ENCODE measurements at places on chromosomes 5 and 9. TPM values are rescaled to one million over a fixed set of nuclear protein-coding genes. Genes with fewer than 3 reads are reported as not detected.

DNA sequence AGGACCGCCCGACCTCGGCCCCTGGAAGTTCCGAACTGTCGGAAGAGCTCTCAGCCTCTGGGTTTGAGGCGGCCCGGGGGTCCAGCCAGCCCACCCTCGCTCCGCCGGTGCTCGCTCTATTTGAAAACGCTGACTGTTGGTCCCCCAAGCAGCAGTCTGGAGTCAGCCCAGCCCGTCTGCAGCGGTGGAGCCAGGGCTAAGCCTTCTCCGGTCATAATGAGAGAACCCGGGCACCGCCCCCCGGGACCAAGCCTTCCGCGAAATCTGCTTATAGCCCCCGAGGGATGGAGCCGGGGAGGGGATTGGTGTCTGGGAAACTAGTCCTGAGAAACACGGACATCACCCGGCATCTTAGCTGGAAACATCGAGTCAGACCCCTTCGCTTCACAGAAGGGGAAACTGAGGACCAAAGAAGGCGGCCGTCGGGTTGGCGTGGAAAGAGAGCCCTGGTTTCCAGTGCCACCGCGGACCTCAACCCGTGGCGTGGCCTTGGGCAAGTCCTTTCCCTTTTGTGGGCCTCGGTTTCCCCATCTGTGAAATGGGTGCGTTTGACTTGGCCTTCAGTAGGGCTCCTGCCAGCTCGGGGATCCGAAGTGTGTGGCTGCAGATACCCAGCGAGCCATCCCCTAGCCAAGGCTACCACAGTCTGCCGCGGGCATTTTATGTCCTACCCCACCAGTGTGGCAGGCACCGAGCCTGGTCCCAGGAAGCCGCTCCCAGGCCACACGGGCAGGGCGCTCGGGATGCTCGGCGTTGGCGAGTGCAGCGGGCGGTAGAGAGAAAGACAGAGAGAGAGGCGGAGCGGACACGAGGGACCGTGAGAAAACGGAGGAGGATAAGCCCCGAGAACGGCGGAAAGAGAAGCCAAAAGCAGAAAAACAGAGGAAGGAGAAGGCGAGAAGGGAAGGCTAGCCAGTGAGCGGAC is 857 bp downstream of the ADAM19 start:
- peak; percentile 29 for ATAC-seq

GRCh38 chr5:139855946-139856540 is 60.4 kb downstream of the PSD2 start:
- no peak for ATAC-seq

GRCh38 chr9:35687972-35688557 is 1.7 kb downstream of the TPM2 start:
- ATAC-seq: no peak

- no peak for ATAC-seq
Observed at GRCh38 chr5:8316608-8317280, 447.8 kb downstream of the MTRR start.

GRCh38 chr5:113984928-113985327 is 376.9 kb upstream of the KCNN2 start:
- ATAC-seq: no peak

DNA sequence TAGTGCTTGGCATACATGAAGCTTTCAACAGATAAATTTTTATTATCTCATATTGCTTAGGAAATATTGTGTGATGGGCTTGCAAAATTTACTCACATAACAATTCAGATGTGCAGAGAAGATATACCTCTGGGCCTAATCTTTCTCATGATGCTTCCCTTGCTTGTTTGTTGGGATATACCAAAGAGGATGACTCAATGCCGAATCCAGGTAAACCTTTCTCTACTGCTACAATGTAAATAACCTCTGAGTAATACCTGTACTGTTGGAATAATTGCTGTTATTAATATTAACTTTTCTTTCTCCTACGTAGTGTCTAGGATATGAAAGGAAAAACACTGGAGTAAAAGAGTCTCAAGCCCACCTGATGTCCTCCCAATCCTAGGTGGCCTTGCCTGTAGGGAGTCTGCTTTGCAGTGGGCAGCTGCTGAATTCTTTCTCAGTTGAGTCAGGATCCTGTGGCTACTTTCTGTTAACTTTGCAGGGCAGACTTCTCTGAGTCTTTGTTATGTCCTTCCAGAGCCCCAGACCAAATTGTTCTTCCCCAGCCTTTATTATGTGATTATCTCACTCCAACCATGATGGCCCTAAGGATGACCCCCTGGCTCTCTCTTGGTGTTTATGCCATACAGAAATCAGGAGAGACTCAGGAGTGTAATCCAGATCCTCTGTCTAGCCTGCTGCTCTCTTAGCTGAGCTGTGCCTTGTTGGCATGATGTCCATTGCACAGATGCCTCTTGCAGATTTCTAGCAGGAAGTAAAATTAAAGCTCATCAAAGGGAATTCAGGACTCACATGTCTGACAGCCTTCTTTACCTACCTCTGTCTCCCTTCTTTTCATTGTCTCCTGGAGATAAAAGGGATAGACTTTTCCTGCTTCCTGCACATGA is 208.1 kb downstream of the SNX18 start:
- no peak for ATAC-seq

- ATAC-seq: peak; percentile 99
Observed at GRCh38 chr5:141320225-141321169, at the start of gene TAF7. TSS of gene TAF7 (minus strand) at chr5:141320784. CDS start at chr5:141320044, 740 bp downstream.

DNA sequence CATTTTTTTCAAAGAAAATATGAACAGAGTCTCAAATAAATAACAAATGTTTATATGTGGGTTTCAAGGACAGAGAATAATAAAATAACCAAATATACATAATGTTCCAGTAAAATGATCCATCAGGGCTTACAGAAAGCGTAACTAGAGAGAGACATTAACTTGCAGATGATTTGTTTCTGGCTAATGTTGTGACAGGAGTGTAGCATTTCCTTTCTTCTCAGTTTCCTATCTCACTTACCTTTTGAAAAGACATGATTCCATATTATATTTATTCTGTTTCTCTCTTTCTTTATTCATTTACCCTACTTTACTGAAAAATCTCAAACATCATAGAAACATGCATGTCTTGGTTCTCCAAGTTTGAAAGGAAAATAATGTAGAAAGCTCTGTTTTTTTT is 451.3 kb upstream of the CDH9 start:
- ATAC-seq: no peak

- peak; percentile 57 for ATAC-seq
Observed at GRCh38 chr5:54895816-54896341, 89.5 kb downstream of the ESM1 start.

DNA sequence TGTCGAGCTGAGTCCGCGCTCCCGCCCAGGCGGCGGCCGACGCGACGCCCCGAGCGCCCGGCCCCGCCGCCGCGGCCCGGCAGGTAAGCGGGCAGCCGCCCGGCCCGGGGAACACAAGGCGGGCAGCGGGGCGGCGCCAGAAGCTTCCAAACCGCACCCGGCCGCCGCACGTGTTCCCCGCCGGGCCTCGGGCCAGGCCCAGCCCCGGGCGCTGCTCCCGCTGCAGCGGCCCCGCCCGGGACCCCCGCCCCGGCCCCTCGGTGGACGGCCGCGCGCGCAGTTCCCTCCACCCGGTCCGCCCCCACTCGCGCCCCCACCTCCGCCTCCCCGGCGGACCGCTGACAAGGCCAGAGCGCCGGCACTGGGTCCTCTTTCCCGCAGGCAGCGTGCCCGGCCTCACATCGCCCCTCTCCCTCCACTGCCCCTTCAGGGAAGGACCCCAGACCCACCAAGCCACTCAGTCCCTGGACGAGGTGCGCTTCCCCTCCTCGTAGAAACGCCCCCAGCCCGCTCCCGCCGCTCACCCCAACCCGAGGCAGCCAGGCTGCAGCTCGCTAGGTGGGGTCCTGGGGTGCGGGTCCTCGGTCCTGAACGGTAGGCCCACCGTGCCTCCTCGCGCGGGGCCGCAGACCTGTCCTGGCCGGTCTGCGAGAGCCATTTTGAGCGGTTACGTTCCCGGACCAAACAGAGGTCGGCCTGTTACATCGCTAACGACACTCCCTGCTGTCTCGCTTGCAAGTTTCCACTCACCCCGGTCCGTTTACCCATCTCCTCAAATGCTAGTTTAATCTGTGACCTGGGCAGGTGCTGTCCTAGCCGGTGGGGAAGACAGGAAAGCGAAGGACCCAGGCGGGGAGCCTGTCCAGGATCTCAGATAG is 475 bp downstream of the WDR5 start:
- ATAC-seq: peak; percentile 41

GRCh38 chr5:103910011-103910410 is 347.4 kb upstream of the NUDT12 start:
- ATAC-seq: no peak

DNA sequence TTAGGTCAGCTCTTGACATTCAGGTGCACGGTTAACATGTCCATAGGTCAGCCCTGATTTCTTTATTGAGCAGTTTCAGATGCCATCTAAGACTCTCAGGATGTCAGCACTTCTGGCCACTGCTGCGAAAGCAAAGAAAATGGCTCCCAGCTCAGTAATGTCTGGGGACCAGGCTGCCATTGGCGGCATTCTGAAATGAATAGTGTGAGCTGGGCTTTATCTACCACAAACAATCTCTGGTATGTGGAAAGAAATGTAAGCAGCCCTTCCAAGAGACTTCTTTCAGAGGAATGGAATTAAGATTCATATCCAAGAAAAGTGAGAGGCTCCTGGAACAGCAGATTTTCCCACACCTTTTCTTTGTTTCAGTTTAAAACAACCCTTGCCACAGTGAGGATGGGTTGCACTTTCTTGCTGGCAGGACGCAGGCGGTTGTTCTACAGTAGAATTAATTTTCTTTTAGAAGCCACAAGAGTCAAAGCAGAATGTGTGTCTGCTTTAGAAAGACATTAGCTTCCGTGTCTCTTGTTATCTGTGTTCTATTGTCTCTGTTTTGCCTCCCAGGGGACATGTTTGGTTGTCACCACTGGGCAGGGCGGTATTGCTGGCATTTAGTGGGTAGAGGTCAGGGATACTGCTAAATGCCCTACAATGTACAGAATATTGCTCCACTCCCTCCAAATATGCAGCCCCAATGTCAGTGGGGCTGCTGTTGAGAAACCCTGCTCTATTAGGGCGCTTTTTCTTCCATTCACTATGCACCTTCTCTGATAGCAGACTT is 149.9 kb upstream of the ANKH start:
- ATAC-seq: peak; percentile 43

Gene PHF24
- total RNA-seq: 0.67 TPM

Gene PTGES
- total RNA-seq: 0.78 TPM

Gene TNFSF8
- 2.1 TPM for total RNA-seq

Gene FABP6
- total RNA-seq: not detected

Gene CDC20B
- total RNA-seq: not detected

Gene GLIPR2
- 52.8 TPM for total RNA-seq

Gene MAT2B
- total RNA-seq: 59.6 TPM

Measured in gastroesophageal sphincter (tissue), 4 donors.